ENCODE measurements at places on chromosomes 2 and 18.

DNA sequence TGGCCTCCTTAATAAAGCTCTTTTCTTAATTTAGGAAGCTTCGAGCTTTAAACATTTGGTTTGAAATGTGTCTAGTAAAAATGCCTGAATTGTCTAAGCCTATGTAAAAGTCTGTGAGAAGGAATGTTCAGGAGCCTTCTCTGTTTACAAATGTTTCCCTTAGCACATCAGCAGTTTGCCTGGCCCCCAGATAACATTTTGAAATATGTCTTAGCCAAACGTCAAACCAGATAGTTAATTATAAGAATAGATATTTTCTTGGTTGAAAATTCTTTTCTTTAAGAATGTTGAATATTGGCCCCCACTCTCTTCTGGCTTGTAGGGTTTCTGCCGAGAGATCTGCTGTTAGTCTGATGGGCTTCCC, 498.6 kb downstream of the CCDC85A start:
- no peak for DNase-seq

DNA sequence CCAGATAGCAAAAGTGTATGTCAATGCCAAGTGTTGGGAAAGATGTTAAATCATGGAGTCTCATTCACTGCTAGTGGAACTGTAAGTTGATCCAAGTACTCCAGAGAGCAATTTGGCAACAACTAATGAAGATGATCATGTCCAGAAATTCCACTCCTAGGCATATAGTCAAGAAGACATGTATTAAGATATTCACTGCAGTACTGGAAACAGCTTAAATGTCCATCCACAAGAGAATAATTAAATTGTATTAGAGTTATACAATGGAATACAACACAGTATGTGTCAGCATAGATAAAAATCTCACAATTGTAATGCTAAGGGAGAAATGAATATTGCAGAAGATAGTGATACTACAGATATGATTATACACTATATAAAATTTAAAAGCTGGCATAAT, 15.2 kb upstream of the LBH start:
- no peak for DNase-seq

DNA sequence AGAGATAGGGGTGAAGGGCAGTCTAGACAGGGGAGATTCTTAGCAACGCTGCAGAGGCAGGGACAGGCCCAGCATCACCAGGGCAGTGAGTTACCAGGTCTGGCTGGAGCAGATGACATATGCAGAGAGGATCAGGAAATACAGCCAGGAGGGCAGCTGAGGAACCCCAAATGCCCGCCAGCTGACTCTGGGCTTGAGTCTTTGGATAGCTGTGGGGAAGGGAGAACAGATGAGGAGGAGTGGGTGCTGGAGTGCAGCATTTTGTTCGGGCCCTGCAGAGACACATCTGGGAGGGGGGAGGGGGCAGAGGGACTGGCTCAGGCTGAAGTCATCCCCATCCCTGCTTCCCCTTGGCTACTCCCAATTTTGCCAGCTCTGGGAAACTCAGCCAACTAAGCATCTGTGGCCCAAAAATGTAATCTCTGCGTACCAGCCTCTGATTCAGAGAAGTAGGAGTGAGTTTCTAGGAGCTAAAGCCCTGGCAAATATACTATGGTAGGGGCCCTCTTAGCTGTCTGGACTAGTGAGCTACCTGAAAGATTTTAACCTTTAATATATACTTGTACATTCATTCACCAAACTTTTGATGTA, 214.5 kb downstream of the ZBTB7C start:
- no peak for DNase-seq

DNA sequence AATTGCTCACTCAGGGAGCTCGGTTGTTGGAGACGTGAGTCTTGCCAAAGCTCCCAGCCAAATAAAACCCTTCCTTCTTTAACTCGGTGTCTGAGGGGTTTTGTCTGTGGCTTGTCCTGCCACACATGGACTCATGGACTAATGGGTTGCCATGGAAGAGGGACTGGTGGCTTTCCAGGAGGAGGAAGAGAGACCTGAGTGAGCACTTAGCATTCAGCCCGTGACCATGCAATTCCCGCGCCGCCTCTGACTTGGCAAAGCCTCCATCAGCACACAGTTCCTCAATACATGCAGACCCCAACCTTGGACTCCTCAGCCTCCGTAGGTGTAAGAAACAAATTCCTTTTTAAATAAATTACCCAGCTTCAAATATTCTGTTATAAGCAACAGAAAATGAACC, 57.3 kb upstream of the TMEM18 start:
- DNase-seq: no peak

GRCh38 chr2:143994961-143995360, 525.0 kb downstream of the ZEB2 start:
- DNase-seq: no peak

- no peak for DNase-seq
These were observed 216.5 kb upstream of the NRP2 start for GRCh38 chr2:205465791-205466190.

- no peak for DNase-seq
These were observed 32.5 kb downstream of the PSD4 start for GRCh38 chr2:113206251-113206650.
